ENCODE measurements at places on chromosomes 11 and 22.

- DNase-seq, result no peak
These were observed 6.5 kb upstream of the MYRF start for GRCh38 chr11:61745781-61746441.

DNA sequence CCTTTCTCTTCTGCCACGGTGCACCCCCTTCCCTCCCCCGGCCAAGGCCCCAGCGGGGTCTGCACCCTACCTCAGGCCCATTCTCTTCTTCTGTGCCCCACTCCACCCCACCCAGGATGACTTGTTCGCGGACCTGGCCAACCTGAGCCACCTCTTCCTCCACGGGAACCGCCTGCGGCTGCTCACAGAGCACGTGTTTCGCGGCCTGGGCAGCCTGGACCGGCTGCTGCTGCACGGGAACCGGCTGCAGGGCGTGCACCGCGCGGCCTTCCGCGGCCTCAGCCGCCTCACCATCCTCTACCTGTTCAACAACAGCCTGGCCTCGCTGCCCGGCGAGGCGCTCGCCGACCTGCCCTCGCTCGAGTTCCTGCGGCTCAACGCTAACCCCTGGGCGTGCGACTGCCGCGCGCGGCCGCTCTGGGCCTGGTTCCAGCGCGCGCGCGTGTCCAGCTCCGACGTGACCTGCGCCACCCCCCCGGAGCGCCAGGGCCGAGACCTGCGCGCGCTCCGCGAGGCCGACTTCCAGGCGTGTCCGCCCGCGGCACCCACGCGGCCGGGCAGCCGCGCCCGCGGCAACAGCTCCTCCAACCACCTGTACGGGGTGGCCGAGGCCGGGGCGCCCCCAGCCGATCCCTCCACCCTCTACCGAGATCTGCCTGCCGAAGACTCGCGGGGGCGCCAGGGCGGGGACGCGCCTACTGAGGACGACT lies 15.9 kb downstream of the RTN4RL2 start:
- peak; percentile 95 for DNase-seq

DNA sequence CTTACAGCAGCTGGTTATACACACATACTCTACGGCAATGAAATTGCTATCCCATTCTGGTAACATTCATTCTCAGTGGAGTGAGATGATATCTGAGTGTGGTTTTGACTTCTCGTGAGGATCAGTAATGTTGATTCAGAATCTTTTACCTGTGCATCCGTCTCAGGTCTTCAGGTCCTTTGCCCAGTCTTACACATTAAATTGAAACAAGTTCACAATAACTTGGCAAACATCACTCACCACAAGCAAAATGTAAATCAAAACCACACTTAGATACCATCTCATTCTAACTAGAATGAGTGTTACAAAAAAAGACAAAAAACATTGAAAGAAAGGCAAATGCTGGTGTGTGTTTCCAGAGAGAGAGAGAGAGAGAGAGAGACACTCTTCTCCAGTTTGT lies 14.0 kb downstream of the RGL4 start:
- no peak for DNase-seq

DNA sequence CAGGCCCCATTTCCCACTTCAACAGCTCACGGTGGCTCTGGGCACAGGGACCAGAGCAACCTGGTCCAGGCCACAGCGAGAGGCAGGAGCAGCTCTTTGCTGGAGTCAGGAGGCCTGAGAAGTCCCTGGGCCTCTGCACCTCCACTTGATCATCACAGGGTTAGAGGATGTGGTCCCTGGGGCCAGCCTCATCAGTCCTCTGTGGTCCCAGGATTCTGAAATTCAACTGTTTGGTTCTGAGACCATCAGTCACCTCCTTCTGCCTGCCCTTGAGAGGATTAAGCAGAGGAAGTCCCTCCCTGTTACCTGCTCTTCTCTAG lies 24.9 kb upstream of the CBX7 start:
- DNase-seq, result no peak

DNA sequence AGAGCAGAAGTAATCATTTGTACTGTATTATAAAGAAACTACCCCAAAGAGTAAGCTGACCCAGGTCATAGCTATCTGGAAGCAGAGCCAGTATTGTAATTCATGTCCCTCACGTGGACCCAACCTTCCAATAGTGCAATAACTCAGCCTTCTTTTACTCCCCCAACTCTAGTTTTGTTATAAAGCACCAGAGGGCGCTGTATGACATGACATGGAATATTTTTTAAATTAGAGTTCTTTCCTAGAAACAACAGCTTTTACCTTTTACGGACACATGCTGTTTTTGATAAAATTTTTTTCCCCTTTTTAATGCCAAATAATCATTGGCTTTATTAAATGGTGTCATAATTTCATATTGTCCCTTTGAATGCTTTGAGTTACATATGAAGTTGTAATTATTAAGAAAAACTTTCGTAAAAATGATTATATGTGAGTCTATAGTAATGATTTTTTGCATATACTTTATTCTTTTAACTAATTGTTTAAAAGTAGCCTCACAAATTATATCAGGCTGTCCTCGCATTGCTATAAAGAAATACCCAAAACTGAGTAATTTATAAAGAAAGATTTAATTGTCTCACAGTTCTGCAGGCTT lies 76.9 kb downstream of the DKK3 start:
- peak; percentile 5 for DNase-seq
